ENCODE measurements at places on chromosomes 4 and X. TPM values are rescaled to one million over a fixed set of nuclear protein-coding genes. Genes with fewer than 3 reads are reported as not detected.

GDPD2 gene
- 6.0 TPM for total RNA-seq

RNF150 gene
- 21.0 TPM for total RNA-seq

GRCh38 chr4:15416357-15417232, 11.2 kb upstream of the C1QTNF7 start:
- no peaks in the 10 kb centered on the region for H3K36me3 ChIP-seq
- no peak for DNase-seq
- H3K4me1 ChIP-seq: peaks cover 30% of the 10 kb centered on the region
- H3K27me3 ChIP-seq: no peaks in the 10 kb centered on the region

C1QTNF7 gene
- not detected for total RNA-seq

GAGE12J gene
- not detected for total RNA-seq

SUPT20HL2 gene
- not detected for total RNA-seq

DNA sequence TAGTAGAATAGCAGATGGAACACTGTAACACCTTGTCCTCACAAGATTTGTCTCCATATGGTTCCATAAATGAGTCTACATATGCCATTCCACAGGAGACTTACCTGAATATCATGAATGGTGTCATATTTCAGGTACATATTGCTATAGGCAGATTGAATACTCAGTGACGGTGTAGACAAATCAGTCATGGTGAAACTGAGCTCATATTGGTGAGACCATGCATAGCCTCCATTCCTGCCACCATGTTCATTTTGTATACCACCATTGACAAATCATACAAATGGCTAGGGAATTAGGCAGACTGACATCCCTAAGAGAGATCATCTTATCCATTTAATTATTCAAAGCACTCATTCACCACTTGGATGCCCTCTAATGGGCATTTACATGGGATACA, 38.0 kb upstream of the SPP1 start:
- H3K27ac ChIP-seq: no peak overlapping the region
- no peaks in the 10 kb centered on the region for H3K36me3 ChIP-seq
- H3K4me1 ChIP-seq: peaks cover 20% of the 10 kb centered on the region

GRCh38 chr4:109942292-109942926, 29.7 kb downstream of the EGF start:
- no peak for DNase-seq
- no peak overlapping the region for H3K4me3 ChIP-seq
- H3K36me3 ChIP-seq: peaks cover 2% of the 10 kb centered on the region
- no peaks in the 10 kb centered on the region for H3K4me1 ChIP-seq
